ENCODE measurements at places on chromosomes 6 and 20. TPM values are rescaled to one million over a fixed set of nuclear protein-coding genes. Genes with fewer than 3 reads are reported as not detected.

DNA sequence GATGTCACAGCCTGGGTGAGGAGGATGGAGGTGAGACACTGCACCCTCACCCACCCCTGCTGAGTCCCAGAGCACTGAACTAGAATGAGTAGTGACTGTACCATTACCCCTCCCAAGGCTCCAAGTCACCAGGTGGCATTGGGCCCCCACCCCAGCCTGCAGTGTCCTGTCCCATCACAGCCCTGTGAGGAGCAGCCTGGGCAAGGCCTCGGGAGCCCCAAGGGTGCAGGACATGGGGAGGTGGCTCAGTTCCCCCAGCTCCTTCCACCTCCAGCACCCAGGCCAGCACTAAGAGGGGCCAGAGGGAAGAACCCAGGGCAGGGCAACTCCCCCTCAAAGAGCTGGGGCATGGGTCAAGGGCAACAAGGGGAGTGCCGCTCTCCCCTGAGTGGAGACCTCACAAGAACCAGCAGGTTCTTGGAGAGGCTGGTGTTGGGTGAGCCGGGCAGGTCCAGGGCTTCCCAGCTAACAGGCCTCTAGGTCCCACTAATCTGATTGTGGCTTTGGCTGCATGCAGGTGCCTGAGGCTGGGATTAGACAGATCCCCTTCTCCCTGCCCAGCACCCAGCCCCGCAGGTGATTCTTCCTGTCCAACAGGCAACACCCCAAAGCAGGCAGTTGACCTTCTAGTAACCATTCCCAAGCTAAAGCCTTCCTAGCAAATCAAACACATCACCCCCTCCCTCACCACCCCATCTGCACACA lies 2.6 kb downstream of the CST4 start:
- H3K4me3 ChIP-seq = no peak overlapping the region
- no peaks in the 10 kb centered on the region for H3K27me3 ChIP-seq
- H3K4me1 ChIP-seq = peaks cover 43% of the 10 kb centered on the region
- no peaks in the 10 kb centered on the region for H3K36me3 ChIP-seq
- DNase-seq = no peak

SH3BGRL2 gene
- 27.4 TPM for total RNA-seq

DNA sequence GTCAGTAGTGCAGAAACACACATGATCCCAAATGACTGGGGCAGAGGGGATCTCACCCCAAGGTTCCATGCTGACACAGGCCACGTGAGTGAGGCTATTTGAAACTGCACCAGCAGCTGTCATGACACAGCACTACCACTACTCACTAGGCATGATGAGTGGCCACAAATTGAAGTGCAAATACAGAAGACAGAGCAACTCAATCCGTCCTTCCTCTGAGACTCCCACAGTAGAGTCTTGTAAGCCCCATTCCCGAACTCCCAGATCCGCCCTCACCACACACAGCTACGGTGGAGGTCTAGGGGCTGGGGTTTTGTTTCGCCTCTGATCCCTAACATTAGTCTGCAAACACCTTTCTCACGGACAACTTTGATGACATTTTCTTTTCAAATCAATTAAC lies 113.3 kb upstream of the NUP153 start:
- H3K4me1 ChIP-seq = no peaks in the 10 kb centered on the region
- H3K36me3 ChIP-seq = no peaks in the 10 kb centered on the region
- no peaks in the 10 kb centered on the region for H3K27me3 ChIP-seq
- H3K4me3 ChIP-seq = no peak overlapping the region

DNA sequence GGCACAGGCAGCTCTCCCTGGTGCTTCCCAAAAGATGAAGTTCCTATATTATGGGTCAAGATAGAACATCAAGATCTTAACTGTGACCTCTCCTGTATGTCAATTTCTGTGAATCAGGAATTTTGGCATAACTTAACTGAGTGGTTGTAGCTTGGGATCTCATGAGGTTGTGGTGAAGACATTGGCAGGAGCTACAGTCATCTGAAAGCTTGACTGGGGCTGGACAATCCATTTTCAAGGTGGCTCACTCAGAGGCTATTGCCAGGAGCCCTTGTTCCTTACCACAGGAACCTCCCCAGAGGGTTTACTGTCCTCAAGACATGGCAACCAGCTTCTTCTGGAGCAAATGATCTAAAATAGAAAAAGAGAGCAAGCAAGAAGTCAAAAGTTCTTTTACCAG lies 252.2 kb downstream of the ADGB start:
- H3K4me1 ChIP-seq = 0 out of 2 replicates have a peak, but pooled peaks cover 3% of the 10 kb centered on the region
- no peak overlapping the region for H3K4me3 ChIP-seq
- no peaks in the 10 kb centered on the region for H3K27me3 ChIP-seq

- no peaks in the 10 kb centered on the region for H3K36me3 ChIP-seq
- no peak overlapping the region for H3K27ac ChIP-seq
- DNase-seq = no peak
Observed at GRCh38 chr20:38334016-38334415, 12.3 kb upstream of the LBP start.

AVP gene
- total RNA-seq = not detected

DNA sequence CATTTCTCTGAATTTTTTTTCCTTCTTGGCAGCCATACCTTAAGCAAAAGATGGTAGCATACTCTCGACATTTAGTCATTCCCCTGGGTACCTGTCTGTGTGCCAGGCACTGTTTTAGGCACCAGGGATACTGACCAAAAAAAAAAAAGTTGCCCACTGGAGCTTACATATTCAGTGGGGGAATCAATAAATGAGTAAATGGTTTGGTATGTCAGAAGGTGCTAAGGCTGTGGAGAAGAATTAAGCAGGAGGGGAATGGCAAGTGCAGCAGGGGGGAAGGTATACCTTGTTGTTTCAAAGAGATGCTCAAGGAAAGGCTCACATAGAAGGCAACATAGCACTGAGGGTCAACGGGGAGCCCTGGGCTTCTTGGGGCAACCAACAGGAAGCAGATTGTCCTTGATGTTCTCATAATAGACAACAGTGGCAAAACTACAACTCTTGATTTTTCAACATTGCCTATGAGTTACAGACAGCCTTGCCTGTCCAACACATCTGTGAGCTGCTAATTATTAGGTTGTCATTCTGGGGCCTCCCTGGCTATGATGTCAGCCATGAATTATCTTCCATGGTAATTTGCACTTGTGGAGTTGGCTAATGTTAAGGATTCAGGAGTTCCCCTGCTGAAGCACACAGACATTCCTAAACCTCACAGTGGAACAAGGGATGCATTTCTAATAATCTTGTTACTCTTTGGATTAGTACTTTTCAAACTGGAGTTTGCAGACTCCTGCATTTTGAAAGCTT lies 19.6 kb downstream of the NT5E start:
- H3K36me3 ChIP-seq = peaks cover 45% of the 10 kb centered on the region
- peak overlapping the region; percentile 46 for H3K27ac ChIP-seq
- no peaks in the 10 kb centered on the region for H3K27me3 ChIP-seq
- peaks cover 96% of the 10 kb centered on the region for H3K4me1 ChIP-seq
- no peak overlapping the region for H3K4me3 ChIP-seq
- no peak for DNase-seq
